Left ventricle myocardium superior (tissue), 1 donor: ENCODE measurements at places on chromosomes 5 and 9.

DNA sequence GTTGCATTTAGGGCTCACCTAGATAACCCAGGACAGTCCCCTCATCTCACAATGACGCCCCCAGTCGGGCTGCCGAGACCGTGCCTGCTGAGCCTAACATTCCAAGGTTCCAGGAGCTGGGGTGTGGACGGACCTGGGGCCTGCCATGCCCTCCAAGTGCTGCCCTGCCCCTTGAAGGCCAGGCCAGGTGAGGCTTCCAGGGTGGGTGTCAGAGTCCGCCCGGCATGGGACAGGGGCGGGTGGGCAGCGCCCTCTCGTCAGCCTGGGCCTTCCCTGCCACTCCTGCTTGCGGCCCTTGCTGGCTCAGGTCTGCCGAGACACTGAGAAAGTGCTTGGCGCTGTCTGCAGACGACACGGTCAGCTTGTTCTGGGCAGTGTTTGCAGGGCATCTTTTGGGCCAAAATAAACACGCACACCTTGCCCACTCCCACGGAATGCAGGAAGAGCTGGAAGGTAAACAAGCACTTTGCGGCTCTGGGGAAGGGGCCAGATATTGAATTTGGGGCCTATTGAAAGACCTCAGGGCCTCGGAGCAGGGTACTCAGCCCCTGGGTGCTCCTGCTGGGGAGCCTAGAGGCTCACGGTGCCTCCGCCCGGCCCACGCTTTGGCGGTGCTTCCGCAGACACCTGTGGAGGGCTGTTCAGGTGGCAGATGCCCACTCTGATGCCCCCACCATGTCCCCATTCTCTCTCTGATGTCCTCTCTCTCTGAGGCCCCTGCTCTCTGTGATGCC lies 4.2 kb upstream of the SCGB3A1 start:
- no peak for DNase-seq

DNA sequence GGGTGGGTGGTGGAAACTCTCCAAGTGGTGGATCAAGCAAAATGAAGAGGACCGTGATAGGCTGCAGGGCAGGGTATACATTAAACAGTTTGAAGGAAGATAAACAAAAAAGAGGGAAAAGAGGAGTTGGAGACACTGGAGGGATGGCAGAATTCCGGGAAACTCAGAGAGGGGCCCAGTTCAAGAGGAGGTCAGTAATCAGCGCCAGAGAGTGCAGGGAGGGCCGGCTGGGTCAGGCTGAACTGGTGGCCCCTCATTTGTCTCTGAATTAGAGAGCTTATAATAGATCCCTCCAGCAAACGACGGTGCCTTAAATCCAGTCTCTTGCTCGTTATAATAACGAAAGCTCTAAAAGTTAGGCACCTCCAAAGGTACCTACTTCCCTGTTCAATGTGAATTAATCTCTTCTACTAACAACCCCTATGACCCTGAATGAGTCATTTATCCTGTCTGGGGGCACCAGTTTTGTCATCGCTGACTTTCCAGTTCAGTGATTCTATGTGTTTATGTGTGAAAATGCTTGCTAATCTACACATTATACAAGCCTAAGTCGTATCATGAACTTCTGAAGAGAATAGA lies 2.4 kb upstream of the ZSWIM6 start:
- DNase-seq: no peak

DNA sequence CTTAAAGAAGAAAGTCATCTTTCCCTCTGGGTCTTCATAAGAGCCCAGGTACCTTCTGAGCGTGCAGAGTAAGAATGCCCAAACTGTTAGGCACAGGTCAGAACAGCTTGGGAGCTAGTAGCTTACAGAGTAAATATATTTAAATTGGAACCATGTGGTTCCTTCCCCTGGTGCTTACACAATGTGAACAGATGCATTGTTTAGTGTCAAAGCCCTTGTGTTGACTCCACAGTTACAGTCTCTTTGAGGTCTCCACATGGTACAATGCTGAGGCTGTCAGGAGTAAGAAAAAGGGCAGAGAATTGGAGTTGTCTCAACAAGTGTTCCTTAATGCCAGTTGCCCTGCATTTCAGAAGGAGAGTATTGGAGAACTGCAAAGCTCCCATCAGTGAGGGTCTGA lies 188.5 kb downstream of the PAPPA start:
- no peak for DNase-seq

DNA sequence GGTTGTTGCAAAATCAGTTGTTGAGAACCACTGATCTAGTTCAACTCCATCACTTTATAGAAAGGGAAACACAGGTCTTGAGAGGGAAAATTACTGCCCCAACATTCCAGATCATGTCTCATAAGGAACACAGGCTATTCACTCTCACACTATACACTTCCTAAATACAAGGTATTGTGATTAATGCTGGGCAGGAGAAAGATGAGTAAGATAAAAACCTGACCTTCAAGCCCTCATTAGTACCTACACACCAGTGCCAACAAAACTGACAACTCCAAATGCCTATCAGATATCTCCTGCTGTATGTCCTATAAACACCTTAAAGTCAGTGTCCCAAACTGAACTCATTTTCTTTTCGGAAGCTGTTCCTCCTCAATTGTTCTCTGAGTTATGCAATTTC lies 8.2 kb downstream of the GNE start:
- DNase-seq: no peak

DNA sequence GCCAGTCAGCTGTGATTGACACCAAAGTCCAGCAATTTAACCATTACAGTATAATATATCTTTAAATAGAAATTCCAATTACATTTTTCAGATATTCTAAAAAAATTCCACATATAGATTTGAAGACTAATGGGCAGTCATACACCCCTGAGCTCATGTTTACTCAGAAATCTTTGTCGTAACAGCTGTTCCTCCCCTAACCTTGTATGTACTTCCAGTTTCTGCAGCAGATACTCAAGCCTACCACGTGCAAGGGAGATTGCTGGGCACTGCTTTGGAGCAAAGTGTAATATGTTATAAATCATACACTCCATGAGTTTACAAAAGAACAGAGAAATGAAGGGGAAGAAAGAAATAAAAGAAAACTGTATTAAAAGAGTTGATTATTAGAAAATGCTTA lies 241.2 kb downstream of the TRIM32 start:
- no peak for DNase-seq

DNA sequence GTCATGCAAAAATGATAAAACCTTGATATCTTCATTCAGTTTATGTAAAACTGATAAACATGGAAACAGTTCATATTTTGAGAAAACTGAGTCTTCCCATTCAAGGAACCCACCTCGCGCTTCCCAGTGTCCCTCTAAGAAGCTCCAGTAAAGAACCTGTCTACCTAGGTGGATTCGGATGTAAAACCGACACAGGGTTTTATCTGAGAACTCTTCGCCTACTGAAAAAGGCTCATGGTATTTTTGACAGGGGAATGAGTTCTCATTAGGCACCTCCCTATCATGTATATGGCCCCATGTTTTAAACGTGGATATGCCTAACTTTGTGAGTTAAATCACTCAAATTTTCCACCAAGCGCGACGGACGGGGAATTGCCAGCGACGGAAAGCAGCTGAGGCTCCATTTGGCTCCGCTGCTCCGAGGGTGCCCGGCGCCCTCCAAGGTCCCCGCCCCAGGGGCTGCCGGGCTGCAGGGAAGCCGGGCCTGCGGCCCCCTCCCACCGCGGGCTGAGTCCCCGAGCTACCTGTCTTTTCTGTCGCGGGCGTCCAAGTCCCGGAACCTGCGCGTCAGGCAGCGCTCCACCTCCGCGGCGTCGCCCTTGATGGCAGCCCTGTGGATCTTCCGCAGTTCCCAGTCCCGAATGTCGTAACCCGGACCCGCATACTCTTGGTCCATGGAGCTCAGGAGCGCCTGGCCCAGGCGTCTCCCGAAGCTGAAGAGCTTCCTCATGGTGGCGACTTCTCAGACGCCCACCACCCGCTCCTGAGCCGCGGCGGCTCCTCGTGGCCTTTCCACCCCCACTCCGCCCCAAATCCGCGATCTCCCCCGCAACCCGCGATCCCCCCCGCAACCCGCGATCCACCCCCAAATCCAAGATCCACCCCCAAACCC lies 594 bp downstream of the ANKRD18A start:
- DNase-seq: peak; percentile 35

- DNase-seq: peak; percentile 88
These were observed 32.7 kb downstream of the DMRT3 start for GRCh38 chr9:1009101-1009707.

DNA sequence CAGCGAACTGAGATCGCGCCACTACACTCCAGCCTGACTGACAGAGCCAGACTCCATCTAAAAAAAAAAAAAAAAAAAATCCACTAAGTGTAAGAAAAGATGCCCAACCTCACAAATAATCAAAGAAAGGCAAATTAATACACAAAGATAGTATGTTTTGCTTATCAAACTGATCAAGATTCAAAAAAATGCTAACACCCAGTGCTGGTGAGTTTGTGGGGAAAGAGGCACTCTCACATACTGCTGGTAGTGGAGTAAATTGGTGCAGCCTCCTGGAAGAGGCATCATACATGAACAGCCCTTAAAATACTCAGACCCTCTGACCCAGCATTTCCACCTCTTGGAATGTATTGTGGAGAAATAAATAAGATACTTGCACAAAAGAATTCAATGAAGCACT lies 70.2 kb upstream of the LMX1B start:
- DNase-seq: no peak

DNA sequence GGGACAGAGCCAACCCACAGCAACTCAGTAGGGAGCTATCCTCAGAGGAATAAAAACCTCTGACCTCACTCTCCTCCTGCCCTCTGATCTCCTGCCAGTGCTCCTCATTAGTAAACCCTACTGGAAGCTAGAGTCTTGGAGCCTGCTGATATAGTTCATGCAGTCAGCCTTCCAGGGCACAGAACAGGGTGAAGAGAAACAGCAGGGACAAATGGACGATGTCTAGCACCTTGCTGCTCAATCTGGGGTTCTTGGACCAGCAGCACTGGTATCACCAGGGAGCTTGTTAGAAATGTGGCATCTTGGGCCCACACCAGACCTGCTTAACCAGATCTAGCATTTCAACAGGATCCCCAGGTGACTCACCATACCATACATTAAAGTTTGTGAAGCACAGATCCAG lies 5.5 kb upstream of the GALNT12 start:
- no peak for DNase-seq

DNA sequence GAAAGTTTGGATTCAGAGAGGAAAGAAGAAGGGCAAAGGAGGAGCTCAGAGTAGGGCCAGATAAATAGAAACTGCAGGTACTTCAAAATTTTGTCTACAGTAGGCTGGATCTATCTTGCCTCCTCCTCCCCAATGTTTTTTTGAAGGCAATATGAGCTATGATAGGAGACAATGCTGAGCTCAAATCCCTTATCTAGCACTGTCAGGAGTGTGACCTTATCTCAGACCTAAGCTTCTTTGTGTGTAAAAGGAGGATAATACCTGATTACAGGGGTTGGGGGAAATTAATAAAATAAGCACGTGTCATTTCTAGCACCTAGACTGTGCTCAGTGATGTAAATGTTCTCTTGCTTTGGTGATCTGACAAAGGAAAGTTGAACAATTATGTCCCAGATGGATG lies 137.8 kb upstream of the CD180 start:
- DNase-seq: no peak

- no peak for DNase-seq
These were observed 58.0 kb upstream of the ANKRD55 start for GRCh38 chr5:56291079-56291643.

DNA sequence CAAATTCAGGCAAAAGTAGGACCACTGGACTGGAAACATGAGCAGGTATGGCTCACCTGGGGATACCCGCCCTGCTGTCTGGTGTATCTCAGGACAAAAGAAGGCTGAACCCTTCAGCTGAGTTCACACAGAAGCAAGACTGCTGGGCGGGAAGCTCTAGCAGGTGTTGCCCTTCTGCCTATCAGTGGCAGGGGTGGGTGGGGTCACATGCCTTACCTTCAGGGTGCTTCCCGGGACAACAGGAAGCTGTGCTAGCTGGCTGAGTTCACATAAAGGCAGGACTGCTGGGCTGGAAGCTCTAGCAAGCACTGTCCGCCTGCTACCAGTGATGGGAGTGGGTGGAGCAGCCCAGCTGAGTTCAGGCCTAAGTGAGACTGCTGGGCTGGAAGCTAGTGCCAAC lies 498.8 kb upstream of the ZNF608 start:
- DNase-seq: no peak

DNA sequence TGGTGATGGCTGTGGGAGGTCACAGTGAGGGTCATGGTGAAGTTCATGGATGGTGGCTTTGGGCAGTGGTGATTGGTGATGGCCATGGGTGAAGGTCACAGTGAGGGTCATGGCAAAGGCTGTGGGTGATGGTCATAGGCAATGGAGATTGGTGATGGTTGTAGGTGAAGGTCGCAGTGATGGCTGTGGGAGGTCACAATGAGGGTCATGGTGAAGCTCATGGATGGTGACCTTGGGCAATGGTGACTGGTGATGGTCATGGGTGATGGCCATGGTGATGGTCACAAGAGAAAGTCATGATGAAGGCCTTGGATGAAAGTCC lies 115.6 kb upstream of the IRX4 start:
- no peak for DNase-seq

DNA sequence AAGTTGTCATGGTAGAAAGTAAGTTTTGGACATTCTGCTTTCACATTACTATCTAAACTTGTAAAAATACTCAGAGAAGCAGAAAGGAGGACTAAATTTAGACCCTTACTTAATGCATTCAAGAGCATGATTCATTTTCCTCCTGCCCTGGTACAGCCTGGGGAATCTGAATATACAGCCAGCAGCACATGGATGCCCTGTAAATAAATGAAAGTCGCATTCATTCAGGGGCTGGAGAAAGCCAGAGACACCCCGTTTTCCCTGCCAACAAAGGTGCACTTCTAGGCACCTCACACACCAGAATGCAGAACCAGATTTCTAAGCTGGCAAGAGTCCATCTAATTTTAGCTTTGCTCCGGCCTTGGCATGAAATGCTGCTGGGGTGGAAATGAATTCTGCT lies 172.7 kb upstream of the KLF9 start:
- DNase-seq: no peak

- DNase-seq: no peak
These were observed 79.4 kb upstream of the NREP start for GRCh38 chr5:111836426-111836825.

DNA sequence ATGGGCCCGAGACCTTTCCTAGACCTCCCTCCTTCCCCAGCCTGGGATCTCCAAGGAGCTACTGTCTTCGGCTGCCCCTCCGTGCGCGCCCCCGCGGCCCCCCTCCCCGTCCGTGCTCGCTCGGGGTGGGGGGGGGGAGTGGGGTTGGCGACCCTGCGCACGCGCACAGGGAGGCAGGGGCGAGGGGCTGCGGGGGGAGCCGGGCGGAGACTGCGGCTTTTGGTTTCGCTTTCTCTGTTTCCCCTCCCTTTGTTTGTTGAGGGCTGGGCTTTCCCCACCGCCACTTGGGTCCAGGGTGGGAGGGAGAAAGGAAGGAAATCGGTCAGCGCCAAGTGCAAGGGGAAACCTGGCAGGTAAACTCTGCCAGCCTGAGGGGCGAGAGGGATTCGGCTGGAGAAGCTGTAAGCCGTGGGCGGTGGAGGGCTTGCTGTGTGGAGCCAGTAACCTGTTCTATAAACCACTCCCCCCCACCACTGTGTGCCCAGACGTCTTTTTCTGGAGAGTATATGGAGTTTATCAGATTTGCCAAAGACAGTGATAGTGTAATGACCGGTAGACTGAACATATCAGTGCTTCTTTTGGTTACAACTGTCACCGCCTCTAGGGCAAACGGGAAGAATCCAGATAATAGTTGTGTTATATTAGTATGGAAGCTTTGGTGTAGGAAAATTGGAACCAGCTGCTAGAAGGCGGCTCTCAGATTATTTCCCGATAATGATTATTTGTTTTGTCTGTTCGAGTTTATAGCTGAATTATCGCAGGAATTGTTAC lies 684 bp downstream of the DNAJA1 start:
- DNase-seq: peak; percentile 67
